Stimulated activated CD4-positive, alpha-beta T cell treated with anti-CD3 and anti-CD28 coated beads, Interleukin-1b, Interleukin-23, amount 100 ng/mL, for 1 hour (primary cell): ENCODE measurements at places on chromosomes 1 and 21.

DNA sequence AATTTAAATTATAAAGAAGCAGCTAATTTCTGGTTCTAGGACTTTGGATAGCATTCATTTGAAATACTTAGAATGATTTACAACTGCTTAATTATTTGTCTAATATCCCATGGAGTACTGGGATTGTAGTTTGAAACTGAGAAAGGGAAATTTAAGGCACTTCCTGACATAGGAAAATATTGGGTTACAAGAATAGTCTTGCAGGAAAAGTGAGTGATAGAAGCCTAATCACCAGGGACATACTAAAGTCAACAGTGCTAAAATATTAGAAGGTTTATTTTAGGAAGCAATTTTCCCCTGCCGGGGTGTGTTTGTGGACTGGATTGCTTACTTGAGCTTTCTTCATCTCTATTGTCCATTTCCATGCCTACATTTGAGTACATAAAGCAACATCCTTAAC is 661.6 kb downstream of the ADGRL2 start:
- DNase-seq = no peak

DNA sequence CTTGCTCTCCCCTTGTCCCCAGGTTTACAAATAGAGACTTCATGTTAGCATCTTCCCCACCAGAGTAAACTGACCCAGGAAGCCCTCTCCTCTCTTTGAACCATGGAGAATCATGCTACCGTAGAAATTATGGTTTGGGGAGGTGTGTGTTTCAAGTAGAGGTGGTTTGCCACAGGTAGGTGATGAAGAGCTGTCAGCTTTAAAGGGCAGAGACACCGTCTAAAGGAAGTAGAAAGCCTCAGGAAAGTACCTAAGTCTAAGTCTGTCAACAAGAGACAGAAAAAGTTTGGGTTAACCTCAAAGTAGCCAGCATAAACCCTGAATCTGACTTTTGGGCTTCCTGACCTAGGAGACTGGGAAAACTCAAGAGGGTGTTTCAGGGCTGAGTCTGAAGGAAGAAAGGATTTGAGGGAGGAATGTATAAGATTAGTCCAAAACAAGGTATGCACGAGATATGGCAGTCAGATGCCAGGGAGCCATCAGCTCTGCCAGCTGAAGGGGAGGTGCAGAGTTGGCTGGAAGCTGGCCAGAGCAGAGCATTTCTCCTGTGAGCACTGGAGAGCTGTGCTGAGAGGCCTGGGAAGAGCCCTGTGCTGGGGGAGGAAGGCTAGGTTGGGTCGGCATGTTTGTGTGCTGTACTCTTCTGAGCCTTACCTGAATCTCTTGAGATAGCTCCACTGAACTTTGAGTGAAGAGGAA is 14.3 kb downstream of the ADAMTSL4 start:
- no peak for DNase-seq

DNA sequence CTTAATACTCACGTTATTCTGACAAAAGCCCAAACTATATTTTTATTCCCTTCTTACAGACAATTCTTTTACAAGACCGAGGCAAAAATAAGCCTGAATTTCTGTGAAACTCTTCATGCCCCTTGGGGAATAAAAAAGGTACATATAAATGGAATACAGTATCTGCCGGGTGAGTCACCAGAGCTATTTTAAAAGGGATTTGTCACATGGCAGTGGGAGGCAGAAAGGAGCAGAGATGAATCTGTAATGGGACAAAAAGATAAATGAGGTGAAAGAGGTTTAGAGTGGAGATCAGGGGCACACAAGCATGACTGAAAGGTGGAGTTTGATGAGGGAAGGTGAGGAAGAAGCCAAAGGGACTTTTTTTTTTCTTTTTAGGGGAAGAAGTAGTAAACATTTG is 8.8 kb downstream of the XCL1 start:
- DNase-seq = no peak

DNA sequence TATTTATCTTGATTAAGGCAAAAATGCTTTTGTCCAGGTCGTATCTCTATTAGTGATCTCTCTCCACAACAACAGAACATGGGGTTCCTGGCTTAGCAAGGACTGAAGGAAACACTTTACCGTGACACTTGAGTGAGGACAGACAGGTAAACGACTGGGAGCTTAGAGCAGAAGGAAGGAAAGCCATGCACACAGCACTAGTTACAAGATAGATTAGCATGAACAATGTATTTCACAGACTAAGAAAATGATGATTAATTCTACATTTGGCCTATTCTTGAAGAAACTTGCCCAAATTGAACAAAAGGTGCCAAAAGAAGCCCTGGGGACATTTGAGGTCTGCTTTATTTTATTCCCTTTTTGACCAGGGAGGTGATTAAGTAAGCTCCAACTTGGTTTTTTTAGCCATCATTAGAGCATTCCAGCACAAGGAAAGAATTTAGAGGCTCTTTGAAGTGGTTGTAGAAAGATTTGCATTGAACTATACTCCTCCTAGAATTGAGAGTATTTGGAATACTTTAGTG is 248.5 kb downstream of the USP25 start:
- no peak for DNase-seq

- no peak for DNase-seq
Observed at GRCh38 chr1:164836614-164837018, 277.6 kb downstream of the PBX1 start.

DNA sequence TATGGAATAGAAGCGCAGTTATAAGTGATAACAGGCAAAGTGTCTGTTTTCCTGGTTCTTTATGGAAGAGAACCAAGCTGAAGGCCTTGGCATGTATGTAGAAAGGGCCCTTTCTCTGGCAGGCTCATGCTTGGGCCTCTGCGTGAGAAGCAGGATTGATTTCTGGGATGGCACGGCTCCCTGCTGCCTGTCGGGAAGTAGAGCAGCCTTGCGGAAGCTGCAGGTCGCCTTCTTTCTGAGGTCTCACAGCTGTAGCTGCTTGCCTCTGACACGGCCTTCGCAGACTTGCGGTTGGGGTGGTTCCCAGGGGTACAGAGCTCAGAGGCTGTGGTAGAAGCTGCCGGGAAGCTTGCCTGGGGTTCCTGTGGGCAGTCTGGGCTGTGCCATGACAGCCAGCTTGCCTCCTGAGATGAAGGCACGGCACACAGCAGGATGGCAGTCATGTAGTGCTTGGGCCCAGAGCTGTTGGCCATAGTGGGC is 39.4 kb downstream of the TRAPPC10 start:
- DNase-seq = no peak

DNA sequence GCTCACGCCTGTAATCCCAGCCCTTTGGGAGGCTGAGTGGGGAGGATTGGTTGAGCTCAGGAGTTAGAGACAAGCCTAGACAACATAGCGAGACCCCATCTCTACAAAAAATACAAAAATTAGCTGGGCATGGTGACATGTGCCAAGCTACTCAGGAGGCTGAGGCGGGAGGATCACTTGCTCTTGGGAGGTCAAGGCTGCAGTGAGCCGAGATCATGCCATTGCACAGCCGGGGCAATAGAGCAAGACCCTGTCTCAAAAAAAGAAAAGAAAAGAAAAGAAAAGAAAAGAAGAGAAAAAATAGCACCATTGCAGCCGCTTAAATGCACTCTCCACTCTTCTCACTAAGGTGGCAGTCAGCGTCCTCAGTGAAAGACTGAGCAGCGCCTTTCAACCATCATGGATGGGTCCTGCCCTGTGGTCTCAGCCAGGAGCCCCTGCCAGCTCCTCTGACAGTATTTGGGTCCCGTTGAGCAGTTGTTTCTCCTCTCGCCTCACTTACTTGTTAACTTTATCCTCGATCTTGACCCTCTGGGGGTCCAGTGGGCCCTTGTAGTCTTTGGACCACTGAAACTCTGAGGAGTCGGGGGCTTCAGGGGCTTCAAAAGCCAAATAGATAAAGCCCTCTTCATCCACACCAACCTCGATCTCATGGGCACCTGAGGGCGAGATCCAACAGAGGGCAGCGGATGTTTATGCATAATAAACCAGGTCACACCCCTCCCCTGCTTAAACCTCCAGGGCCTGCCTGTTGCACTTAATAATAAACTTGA is 36.9 kb downstream of the MYOM3 start:
- no peak for DNase-seq

- DNase-seq = no peak
Observed at GRCh38 chr1:196380316-196380715, 227.9 kb downstream of the KCNT2 start.
